ENCODE measurements at places on chromosomes 2 and 18.

DNA sequence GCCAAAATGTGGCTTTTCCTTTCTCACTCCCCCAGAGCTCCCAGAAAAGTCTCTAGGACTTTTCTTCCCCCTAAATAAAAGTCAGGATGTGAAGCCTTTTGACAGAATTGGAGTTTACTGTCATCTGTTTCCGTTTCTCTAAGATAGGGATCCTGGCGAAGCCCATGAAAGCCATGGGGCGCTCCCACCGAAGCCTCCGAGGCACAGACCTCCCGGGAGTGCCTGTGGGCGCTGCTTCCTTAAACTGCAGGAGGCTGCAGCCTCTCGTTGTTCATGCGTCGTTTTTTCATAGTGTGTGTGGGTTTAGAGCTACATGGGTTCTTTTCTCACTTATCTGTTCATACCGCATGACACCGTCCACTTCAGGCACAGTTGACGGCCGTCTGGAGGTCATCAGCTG is 56.8 kb downstream of the ASAP2 start:
- DNase-seq: no peak

- DNase-seq: no peak
Observed at GRCh38 chr18:60020107-60020925, 120.5 kb downstream of the PMAIP1 start.

DNA sequence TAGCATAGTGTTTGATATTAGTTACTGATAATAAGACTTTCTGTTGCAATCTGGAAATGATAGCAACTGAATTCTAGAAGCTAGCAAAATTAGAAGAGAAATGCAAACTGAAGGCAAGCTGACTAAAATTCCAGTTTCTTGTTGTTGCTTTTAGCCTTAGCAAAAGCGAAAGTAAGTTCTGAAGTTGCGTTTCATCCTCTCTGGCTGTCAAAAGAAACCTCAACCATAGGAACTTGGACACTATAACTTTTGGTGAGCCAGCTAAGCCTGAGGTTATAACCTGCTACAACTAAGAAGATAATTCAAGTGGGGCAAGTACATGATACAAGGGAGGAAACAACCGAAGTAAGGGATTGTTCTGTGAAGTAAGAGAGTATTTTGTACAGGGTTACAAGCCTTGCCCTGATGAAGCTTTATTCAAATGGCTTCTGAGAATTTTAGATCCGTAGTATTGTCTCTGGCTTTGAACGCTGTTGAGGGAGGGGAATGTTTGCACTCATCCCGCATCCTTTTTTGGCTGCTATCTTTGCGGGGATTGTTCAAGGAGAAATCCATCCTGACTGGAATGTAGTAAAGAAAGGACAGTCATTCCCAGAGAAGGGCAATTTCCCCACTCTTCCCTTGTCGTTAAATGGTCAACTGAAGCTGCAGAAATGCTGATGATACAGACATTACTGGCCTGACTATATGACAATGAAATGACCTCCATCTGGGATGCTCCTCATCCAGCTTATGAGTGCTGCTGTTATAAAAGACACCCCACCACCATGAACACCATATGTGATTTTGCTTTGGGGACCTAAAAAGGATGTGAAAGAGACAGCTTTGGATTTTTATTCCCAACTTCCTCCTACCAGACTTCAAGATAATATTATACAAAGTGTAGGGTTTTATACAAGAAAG is 7.0 kb upstream of the TMX3 start:
- no peak for DNase-seq

DNA sequence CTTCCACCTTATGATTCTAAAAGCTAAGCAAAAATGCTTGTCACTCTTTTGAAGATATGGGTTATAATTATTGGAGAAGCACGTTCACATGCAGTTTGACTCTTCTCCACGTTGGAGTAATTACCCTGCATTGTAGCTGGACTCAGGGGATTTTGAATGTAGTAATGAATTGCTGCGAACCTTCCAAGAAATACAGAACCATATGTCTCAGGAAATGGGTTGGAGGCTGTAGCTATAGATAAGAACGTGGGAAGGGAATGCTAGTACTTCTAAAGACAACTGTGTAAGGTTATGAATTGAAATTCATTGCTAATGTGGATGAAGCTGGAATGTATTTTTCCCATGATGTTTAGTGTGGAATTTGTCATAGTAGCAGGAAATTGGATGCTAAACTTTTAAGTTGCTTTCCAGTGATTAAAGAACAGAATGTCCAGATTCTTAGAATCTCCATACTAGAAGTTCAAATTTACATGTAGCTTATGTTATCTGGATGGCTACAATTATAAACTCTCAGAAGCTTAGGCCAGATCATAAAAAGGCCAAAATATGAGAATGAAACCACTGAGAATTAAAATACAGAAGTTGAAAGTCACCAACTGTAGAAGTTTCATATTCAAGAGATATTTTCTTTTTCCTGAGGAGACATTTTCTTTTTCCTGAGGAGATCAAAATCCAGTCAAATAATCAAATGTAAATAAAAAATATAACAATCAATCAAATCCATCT is 27.3 kb upstream of the SPOPL start:
- no peak for DNase-seq

DNA sequence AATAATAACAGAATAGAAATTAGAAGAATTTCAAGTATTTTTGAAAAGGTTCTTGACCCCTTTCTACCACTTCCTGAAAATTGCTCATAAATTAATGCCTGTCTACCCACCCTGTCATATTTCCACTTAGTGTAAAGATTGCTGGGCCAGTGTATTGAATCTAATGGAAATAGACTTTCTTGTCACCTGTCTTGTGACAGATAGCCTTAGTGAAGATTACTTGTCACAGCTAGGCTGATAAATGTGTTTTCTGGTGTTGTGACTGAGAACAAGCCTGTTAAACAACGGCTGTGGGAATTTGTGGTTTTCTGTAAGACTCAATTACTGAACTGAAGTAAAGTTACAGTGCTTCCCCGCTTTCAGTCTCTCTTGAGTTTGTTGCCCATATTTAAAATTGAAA is 37.0 kb downstream of the PIK3C3 start:
- DNase-seq: no peak

DNA sequence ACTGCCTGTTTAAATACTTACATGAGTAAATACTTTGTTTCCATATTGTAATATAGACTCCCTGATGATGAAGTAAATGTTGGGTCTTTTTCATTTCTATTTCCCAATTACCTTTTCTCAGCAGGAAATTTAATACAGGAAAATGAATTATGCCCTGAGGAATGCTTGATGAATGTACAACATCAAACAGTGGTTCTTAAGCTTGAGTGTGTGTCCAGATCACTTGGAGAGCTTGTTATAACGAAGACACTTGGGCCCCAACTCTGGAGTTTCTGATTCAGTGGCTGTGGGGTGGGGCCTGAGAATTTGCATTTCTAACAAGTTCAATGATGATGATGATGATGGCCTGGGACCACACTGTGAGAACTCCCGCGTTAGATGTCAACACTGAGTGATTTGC is 7.1 kb upstream of the ME2 start:
- DNase-seq: no peak

- no peak for DNase-seq
Observed at GRCh38 chr2:156489750-156490465, 53.7 kb downstream of the GPD2 start.

DNA sequence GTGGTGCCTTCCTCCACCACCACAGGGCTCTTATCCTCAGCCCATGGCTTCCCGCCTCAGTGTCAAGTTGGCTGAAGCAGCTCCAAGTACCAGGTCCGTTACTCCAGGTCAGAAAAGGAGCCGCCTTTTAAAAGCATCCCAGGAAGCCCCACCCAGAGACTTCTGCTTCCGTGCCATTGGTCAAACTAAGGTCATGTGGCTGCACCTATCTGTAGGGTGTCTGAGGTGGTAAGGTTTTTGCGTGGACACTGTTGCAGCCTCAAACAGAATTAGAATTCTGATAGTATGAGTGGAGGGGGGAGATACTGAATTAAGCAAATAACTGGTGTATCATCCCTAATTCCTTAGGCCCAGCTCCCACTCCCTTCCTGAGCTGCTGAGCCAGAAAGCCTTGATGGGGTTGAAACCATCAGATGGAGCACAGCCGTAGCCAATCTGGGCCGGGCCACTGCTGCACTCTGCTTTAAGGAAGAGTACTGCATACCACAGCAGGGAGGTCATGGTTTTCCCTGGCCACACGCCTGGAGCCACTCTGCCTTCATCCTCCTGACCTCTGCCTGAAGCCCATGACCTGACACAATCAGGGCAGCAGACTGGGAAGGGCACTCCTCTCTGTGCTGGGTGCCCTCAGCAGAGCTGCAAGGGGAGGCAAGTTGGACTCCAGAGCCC is 8.4 kb downstream of the TMEM247 start:
- no peak for DNase-seq

DNA sequence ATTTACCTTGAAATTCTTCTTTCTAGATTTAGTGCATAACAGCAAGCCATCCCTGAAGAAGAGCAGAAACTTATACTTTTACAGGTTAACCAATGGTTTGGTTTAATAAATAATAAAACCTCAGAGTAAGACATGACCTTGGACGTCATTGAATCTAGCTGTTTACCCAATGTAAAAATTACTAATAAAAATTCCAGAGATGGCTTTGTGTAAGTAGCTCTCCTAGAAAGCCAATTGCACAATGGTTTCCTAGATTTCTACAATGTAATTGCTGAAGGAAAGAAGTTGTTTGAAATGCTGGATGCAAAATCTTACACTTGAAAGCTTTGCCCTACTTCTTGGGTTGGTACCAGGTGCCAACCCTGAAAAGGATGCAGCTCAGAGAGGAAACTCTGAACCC is 1.5 kb downstream of the XDH start:
- no peak for DNase-seq

- DNase-seq: no peak
Observed at GRCh38 chr2:214881647-214882202, 72.2 kb upstream of the BARD1 start.

DNA sequence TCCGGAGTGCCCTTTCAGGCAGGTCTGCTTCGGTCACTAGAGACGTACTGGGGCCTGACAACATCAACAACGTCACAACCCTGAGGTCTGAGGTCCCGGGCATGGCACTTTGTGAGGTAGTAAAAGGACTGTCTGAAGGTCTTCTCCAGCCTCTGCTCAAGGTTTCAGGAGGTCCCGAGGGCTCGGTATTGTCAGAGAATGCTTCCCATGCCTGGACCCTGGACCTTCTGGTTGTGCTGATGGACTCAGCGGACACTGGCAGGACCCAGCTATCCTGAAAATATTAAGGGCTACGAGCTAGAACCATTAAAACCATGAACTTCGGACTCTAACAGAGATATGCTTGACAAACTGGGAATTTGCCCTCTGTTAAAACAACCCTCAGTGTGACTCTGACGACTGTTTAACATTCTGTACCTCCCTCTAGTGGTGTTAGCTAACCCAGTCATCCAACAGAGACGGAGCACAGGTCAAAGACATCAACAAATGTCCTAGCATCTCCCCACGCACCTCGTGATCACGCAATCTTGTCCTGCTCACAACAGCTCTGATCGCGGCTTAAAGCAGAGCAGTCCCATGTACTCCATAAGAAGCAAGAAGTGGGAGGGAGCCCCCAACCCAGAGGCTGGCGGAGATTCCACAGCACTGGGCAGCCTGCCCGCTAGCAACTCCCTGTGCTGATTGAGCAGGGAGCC is 96.5 kb downstream of the CCDC93 start:
- DNase-seq: no peak

GRCh38 chr2:149446748-149447147 is 116.4 kb downstream of the LYPD6 start:
- DNase-seq: no peak

DNA sequence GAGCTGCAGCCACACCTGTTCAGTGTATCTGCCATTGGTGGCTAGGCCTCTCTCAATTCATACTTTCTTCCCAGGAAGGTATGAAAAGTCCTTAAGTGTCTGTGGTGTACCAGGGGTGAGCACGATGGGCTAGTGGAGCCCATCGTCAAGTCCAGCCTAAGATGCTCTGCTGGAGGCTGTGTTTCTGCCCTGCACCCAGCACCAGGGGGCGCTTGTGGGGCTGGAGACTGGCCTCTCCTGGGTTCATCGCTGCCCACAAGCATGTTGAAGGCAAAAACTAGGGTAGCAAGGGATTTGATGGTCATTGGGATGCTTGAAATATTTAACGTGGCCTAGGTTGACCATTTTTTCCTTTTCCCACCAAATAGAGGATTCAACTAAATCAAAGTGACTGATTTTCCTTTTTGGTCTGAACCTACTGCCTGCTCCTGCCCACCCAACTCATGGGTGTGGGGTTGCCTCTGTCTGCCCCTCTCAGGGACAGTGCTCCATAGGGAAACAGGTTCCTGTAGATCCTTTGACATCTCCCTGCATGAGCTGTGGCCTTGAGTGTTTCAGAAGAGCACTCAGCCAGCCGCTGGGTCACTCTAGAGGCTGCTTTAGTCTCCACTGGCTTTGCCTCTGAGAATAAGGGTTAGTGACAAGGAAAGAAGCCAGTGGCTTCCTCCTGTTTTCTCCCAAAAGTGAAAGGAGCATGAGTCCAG is 59.0 kb downstream of the TPGS2 start:
- no peak for DNase-seq

DNA sequence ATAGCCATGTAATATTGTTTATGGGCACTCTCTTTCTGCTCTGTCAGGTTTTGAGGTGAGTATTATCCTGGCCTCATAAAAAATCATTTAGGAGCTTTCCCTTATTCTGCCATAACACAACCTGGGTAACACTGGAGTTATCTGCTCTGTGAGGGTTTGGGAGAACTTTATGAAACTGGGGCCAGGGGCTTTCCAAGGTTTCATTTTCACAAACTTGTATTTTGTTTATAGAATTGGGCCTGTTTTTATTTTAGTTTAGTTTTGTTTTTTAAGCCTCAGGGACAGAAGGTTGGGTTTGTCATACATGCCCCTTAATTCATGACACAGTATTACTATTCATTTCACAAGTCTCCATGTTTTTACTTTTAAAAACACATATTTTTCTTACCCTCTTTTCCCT is 83.5 kb downstream of the IRS1 start:
- DNase-seq: no peak

- no peak for DNase-seq
Observed at GRCh38 chr2:235668782-235669181, 174.9 kb downstream of the AGAP1 start.

GRCh38 chr2:176115883-176116813 is at the start of gene HOXD10:
TSS of gene HOXD10 (plus strand) at chr2:176116778. CDS start at chr2:176116834, 56 bp downstream.
- no peak for DNase-seq

DNA sequence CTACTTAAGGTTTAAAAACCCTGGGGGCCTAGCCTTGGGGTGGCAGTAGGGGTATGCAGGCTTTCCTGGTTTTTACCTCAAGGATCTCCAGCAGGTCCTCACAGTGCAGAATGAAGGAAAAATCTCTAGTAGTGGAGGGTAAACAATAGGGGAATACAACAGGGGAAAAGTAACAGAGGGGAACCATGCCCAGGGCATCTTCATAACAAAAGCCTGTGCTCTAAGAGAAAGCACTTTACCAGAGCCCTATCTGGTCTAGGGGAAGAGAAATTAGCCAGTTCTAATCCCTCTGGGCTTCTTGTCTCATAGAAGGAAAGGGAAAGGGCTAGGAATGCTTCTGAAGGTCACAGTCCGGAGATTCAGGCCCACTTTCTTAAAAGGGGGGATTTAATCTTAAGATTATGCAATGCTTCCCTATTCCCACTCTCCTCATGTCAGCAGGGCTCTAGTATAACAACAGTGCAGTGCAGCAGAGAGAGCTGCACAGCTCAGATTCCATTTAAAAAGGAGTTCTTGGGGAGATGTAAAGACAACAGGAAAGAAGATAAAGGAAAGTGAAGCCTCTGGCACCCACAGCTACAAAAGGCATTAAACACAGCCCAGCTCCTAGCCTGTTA is 149.0 kb upstream of the CYP1B1 start:
- no peak for DNase-seq

GRCh38 chr2:126467367-126468054 is 188.4 kb upstream of the GYPC start:
- DNase-seq: no peak

GRCh38 chr2:240921311-240921994 is 15.3 kb downstream of the CROCC2 start:
- DNase-seq: no peak

Data from LoVo (cell line).